ENCODE measurements at places on chromosomes 1 and 21.

GRCh38 chr1:248421384-248421783, 18.5 kb downstream of the OR2T1 start:
- no peak for DNase-seq

DNA sequence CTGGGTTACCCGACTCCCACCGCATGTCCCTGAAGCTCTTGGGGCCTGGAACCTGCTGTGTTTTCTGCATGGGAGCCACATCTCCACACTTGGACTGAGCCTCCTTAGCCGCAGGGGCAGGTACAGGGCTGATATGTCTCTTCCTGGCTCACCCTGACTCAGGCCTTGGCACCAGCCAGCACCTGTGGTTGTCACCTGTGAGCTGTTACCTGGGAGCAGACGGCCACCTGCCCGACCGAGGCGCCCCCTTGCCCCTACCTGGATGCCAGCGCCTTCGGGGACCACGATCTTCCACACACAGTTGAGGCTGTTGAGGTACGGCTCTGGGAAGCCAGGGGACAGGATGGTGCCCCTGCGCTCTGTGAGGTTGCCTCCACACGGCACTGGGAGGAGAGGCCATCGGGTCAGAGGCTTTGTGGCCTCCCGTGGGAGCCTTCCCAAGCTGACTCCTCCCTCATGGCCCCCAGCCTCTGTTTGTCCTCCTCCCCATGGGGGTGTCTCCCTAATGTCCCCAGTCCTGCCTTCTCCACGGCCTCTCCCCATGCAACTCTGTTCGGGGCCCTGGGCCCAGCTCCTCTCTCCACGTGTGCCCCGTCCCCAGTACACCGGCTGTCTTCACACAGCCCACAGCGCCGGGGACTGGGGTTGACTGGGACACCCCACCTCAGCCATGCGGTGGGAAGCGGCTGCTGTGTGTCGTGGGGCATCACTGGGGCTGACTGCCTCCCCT, 152.0 kb downstream of the ZSCAN20 start:
- no peak for DNase-seq

DNA sequence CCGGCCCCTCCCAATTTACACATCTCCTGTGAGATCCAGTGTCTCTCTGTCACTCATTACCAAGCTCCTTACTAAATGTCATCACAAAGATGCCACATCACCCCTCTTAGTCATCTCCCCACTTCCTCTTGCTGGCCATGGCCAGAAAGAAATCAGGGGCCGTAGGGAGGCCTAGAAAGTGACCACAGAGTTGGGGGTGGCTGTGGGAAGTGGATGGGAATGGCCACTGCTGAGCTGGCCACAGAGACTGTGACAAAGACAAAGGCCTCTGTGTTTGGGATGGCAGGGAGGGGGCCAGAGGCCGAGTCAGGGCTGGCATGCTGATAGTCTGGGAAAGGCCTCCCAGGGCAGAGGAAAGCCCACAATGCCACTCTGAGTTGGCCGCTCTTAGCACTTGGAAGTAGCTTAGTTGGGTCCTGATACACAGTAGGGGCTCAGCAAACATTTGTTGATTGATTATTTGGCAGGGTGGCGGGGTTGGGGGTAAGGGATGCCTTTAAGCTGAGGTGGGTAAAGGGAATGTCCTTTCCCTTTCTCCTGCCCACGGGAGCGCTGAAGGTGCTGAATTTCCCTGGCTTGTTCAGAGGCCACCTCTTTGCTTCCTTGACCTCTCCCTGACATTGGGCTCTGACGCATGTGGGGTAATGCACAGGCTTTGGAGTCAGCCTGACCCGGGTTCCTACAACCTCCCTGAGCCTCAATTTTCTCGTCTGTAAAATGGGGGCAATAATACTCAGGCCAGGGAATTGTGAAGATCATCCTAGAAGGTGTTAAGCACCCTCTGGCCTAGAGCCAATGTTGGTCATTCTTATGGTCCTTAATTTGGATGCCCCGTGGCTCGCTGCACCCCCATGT, 13.2 kb downstream of the NAV1 start:
- no peak for DNase-seq

- DNase-seq: no peak
Observed at GRCh38 chr1:150621497-150622302, 7.7 kb downstream of the ENSA start.

GRCh38 chr1:115179397-115180079, 90.2 kb upstream of the TSPAN2 start:
- no peak for DNase-seq

DNA sequence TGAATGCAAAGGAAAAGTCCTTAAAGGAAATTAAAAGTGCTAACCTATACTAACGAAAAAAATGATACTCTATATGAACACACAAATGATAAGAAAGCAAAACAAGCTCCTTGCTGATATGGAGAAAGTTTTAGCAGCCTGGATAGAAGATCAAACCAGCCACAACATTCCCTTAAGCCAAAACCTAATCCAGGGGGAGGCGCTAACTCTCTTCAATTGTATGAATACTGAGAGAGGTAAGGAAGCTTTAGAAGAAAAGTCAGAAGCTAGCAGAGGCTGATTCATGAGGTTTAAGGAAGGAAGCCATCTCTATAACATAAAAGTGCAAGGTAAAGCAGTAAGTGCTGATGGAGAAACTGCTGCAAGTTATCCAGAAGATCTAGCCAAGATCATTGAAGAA, 3.4 kb downstream of the KRTAP23-1 start:
- DNase-seq: no peak

DNA sequence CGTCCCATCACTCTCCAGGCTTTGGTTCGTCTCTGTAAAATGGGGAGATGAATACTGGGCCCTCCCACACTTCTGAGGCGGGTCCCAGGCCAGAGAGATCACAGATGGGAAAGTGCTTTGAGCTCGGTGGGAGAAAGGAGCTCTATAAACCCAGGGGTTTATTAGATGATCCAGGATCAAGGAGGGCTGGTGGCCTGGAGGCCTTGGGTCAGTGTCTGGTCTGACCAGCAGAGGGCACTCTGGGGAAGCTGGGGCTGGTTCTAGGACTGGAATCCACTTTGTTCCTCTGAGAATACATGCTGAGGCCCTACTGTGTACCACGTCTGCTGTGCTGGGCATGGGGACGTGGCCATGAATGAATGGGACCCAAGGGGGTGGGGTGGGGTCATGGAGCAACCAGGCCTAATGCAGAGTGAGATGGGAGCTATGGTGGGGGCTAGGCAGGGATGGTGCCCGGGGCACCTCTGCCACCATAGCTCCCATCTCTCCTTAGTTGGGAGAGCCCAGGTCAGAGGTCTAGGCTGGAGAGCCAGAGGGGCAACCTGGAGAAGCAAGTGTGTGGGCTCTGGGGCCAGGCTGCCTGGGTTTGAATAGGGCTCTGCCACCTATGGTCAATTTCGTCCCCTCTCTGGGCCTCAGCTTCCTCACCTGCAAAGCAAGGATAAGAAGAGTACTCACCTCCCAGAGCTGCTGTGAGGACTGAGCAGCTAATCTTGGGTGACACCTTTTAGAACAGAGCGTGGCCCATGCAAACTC, 9.0 kb upstream of the FAM131C start:
- DNase-seq: no peak

DNA sequence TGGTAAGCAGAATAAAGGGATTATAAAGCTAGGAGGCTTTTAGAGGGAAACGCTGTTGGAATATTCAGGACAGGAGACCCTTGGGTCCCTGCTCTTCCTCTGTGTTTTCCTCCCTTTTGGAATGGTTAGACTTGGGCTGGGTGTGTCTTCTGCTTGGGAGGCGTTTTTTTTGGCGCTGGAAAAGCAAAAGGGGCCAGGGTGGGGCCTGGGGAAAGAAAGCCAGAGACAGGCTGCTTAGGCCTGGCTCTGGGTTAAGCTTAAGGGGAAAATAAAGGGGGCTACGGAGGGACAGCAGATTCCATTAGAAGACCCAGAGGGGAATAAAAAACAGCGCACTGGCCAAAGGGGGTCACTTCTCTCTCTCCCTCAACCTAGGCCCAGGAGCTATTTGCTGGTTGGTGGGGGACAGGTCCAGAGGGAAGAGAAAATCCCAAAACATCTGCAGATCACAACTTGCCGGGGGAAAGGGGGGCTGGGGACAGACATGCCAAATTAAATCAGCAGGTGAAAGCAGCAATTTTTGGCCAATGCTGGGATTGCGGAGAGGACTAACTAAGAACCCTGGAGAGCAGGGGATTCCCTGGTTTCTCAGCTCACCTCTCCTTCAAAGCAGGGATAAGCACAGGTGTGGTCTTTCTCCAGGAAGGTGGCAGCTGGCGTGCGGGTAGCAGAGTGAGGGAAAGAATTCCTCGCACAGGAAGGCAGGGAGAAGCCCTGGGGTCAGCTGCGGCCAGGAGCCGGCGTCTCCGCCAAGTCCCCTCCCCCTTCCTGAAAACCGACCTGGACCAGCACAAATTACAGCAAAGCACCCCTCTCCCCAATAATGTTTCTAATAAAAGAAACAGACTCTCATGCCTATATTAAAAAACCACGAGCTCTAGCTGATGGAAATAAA, 82.2 kb upstream of the AK4 start:
- no peak for DNase-seq

GRCh38 chr1:7516341-7516740, 254.8 kb upstream of the VAMP3 start:
- no peak for DNase-seq

DNA sequence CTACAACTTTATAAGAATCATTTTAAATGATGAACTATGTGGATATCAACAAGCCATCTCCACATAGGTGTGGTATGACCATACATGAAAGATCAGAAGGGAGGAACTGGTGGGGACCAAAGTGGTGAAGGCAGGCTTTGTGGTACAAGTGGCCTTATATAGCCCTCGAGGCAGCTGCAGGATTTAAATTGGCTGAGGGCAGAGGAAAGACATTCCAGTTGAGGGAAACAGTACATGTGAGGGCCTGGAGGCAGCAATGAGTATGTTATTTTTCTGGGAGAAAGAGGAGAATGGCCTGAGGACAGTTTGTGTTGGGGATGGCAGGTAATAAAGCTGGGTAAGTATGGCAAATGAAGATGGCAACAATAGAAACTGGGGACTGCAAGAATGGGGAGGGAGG, 17.1 kb downstream of the OSCP1 start:
- DNase-seq: no peak

DNA sequence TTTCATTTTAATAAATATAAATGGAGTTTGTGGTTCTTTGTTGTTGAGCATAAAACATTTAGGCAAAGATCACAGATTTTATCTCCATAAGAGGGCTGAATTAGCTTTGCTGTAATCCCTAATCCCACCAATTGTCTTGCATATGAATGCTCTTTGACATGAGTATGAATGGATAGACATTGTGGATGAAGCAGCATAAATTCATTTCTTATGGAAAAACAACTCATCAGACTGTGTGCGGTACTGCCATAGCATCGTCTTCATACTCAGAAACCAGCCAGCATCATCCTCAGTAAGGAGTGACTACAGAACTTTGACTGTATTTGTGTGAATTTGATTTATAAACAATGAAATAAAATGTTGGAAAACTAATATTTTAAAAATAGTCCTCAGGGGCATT, 19.6 kb downstream of the SON start:
- no peak for DNase-seq

DNA sequence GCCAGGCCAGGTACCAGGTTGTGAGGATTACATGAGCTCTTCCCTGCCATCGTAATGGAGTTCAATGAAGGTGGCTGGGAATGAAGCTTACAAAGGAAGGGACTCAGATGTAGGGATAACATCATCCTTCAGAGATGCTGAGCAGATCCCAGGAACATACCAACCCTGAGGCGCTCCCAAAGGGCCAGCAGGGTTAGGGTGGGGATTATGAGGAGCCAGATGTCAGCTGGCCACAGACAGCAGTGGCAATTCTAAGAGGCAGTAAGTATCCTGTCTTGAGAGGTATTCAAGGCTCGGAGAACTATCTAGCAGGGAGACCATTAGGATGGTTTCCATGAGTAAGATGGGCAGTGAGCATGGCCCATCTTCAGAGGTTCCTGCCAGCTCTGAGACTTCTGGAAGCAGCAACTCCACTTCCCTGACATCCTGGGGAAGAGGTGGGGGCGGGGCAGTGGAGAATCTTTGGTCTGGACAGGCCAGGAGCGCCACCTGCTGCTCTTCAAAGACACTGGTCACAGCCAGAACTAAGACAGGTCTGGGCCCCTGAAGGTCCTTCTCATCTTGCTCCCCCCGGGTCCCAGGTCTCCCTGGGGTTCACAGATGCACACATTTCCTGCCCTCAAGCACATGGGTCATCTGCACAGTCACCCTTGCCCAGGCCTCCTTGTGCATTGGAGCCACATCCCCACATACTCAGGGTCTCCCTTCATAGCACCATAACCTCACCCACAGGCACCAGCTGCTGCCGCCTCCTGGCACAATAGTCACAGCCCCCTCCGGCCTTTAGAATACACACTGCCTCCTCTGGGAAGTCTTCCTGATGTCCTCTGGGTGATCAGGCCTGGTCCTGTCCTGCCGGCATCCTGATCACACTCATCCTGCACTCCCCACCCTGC, 2.7 kb upstream of the SDC3 start:
- no peak for DNase-seq

- no peak for DNase-seq
Observed at GRCh38 chr1:93463960-93464359, 16.0 kb downstream of the FNBP1L start.

DNA sequence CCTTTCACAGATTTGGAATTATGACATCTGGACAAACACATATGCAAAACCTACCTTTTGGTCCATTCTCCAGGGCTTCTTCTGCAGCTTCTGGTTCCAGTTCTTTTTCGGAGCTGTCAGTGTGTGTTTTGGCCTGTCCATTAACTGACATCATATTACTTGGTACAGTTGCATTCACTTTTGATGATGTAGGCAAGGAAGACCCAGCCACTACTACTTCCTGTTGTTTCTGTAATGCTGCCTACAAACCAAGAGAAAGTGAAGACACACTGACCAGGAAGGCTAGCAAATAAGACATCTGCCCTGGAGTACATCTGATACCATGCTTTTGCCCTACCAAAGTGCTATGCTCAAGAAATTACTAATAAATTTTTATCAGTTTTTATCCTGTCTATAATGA, 31.9 kb downstream of the ACBD3 start:
- DNase-seq: no peak

DNA sequence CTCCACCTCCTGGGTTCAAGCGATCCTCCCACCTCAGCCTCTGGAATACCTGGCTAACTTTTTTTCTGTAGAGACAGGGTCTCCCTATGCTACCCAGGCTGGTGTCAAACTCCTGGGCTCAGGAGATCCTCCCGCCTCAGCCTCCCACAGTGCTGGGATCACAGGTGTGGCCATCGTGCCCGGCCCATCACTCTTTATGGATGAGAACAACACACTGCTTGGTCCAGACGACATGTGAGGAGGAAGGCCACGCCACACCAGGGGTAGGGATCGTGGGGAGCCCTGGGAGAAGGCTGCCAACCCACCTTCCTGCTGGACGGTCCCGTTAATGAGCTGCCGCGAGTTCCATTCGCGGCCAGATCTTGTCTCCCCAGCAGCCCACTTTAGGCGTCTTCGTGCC, 5.0 kb upstream of the GABRD start:
- DNase-seq: no peak

GRCh38 chr1:89809556-89809955, 11.3 kb upstream of the LRRC8D start:
- DNase-seq: no peak

- no peak for DNase-seq
Observed at GRCh38 chr1:167645140-167645541, 15.1 kb downstream of the RCSD1 start.

- no peak for DNase-seq
Observed at GRCh38 chr1:223201967-223202366, 58.9 kb upstream of the TLR5 start.

Data from forelimb muscle (tissue), 1 donor.